ENCODE measurements at places on chromosomes 16 and 17.

DNA sequence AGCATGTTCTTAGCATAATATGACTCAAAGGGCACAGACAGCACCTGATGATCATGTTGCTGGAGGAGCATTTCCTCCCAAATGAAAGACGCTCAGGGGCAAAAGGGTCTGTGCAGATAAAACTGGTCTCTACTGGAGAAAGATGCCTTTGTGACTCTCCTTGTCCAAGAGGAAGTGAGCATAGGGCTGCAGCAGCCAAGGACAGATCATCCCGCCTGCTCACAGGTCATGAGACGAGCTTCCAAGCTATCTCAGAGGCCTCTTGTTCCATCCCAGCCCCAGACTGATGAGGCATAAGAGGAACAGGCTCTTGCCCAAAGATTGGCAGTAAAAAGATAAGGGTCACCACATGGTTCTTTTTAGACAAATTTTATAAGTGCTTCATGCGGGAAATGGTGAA is 141.8 kb downstream of the KATNIP start:
- no peak for DNase-seq

- no peak for DNase-seq
These were observed 16.3 kb upstream of the CACNG4 start for GRCh38 chr17:66948061-66948750.

DNA sequence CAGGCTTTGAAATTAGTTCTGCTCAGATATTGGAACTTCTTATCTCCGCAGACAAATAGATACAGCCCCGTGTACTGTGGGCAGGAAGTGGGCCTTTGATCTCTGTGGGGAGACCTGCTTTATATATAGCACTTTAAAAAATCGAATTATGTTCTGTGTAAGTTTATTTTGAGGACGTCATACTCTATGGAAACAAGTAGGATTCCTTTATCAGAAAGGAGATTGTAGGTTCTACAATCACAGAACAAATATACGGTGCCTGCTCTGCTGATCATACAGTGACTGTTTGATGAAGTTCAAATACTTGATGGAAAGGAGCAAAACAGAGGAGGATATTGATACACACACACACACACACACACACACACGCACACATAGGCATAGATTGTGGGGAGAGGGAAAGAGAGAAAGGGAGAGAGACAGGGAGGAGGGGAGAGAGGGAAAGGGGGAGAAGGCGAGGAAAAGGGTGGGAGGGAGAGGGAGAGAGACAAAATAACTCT is 14.7 kb upstream of the TMEM220 start:
- no peak for DNase-seq

GRCh38 chr16:63241497-63242028 is 1205.3 kb upstream of the CDH8 start:
- no peak for DNase-seq

DNA sequence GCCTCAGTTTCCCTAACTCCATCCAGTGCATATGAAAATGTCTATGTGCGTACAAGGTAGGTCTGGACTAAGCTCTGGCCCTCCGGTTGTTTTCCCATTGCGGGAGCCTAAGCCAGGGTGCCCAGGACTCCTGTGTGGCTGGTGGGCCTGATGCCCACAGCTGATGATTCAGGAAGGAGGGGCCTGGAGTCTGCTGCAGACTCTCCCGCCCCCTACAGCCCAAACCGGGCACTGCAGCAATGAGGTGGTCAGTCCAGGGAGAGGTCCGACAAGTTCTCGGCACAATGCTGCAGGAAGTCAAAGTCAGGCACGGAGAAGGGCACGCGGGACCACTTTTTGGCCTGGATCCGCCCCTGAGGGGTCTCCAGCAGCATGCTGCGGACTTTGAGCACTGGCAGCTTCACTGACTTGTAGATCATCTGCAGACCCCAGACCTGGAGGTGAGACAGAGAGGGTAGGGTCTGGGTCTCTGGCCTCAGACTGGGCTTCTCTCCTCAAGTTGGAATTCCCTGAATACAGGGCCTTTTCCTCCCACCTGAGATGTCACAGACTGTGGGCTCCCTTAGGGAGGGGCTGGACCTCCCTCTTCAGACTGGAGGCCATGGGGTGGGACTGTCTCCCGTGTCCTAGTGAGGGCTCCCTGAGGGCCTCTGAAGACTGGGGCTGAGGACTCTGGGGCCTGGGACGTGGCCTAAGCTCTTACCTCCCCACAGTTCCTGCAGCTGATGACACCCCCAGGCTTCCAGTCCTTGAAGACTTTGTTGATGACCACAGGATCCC is 3.4 kb upstream of the ZNF385C start:
- peak; percentile 51 for DNase-seq

DNA sequence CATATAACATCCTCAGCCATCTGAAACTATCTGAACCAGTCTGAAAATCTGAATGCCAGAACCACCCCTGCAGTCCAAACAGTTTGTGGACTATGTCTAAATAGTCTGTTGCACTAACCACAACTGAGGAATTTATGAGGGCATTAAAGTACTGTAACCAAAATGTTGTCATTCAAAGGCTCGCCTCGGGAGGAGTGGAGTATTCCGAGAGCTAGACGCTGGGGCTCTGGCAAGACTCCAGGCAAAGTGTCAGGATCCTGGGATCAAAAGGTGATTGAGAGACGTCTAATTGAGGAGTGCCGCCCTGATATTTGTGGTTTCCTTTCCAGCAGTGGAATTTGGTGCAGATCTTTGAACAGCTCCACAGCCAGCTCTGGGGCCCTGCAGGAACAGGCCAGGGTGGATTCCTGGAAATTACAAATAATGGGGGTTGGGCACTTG is 142.9 kb upstream of the MYOCD start:
- DNase-seq, result no peak

GRCh38 chr17:7729816-7730215 is 12.3 kb downstream of the DNAH2 start:
- no peak for DNase-seq

- no peak for DNase-seq
These were observed 128.8 kb downstream of the FOXL1 start for GRCh38 chr16:86707171-86707570.

GRCh38 chr17:76032780-76033108 is 5.6 kb upstream of the EVPL start:
- no peak for DNase-seq

DNA sequence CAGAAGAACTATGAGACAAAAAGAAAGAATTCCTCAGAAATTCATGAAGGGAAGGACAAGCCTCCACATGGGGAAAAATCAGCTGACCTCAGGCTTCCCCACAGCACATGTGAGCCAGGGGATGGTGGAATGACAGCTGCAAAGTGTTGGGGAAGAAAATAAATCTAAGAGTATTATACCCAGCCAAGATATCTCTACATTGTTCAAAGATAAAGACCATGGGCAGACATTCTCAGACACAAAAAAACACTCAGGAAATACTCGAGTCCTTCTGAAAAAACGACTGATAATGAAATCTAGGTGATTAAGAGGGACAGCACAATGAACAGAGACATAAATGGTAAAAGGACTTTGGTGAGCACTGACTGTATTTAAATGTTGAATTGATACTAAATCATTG is 3.9 kb downstream of the RAB40B start:
- DNase-seq, result no peak

DNA sequence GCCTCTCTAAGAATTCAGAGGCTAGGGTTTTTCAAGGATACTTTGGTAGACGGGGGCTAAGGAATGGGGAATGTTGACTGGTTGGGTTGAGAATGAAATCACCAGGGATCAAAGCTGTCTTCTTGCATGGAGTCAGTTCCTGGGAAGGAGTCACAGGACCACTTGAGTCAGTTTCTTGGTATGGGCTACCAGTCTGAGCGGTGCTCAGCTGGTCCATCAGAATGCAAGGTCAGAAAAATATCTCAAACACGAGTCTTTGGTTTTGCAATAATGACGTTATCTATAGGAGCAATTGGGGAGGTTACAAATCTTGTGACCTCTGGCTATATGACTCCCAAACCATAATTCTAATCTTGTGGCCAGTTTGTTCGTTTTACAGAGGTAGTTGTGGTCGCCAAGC is 18.4 kb downstream of the CHD9NB start:
- no peak for DNase-seq

DNA sequence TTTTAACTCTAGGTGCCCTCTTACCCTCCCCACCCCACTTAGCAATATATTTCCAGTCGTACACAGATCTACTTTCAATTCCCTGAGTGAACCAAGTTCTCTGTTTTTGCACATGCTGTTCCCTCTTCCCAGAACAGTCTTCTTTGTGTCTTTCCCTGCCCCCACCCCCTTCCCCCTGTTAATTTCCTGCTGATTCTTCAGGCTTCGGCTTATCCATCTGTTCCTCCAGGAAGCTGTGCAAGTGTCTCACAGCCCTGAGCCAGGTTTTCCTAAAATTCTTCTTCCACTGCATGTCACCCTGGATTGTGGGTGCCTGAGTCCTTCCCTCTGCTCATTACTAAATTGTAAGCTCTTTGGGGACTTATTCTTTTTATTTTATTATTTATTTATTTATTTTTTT is 12.4 kb upstream of the SPOP start:
- DNase-seq, result no peak

DNA sequence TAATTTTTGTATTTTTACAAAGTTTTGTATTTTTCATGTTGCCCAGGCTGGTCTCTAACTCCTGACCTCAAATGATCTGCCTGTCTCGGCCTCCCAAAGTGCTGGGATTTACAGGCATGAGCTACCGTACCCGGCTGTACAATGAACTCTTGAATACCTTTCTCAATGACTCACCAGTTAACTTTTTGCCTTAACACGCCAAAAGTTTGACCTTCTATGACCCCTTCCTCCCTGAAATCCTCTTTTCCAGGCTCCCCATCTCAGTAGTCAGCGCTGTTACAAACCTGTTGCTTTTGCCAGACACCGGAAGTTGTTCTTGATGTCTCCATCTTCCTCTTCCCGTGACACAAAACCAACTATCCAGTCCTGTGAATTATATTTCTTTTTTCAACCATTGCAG is 158.1 kb upstream of the ASIC2 start:
- no peak for DNase-seq

DNA sequence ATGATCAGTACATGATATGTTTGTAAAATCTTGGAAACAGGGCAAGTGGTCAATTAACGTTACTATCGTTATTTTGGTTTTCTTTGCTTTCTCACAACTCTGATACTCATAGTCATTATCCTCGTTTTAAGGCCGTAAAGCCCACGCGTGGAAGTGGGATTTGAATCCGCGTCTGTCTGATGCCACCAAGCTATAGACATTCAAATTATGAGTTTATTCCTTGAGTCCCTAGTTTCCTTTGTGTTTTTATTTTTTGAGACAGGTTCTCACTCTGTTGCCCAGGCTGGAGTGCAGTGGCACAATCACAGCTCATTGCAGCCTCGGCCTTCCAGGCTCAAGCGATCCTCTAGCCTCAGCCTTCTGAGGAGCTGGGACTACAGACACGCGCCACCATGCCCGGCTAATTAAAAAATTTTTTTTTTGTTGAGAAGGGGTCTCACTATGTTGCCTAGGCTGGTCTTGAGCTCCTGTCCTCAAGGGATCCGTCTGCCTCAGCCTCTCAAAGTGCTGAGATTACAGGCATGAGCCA is 1.0 kb downstream of the DCTN5 start:
- no peak for DNase-seq

- no peak for DNase-seq
These were observed 1.6 kb downstream of the ACLY start for GRCh38 chr17:41917192-41917591.

DNA sequence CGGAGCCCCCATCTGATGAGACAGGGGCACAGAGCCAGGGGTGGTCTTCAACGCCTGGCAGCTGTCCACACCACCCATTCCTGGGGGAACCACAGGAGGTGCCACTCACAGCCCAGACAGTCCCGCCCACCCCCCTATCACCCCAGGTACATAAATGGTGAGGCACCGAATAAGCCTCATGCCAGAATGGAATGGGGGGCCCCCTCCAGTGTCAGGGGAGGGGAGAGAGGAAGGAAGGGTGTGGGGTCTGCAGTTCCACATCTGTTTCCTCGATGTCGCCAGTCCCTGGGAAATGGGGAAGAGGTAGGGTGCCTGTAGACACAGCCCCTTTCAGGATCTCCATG is 1.7 kb downstream of the TMC6 start:
- DNase-seq, result no peak

DNA sequence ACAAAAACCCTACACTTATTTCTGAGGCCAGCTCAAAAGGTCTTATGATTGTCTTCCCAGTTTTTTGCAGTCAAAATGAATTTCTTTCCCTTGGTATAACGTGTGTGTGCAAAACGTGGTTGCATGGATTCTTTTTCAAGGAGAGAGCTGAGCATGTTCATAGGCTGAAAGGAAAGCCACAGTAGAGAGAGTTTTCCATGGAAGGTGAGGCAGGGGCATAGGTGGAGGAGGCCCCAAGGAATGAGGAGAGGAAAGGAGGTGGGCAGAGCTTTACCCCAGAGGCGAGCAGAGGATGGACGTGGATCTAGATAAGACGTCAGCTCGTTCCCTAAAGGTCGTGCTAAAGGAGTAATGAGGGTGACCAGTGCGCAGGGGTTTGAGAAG is 22.8 kb downstream of the TRPV2 start:
- no peak for DNase-seq

GRCh38 chr17:864315-864714 is 82.2 kb downstream of the MRM3 start:
- no peak for DNase-seq

DNA sequence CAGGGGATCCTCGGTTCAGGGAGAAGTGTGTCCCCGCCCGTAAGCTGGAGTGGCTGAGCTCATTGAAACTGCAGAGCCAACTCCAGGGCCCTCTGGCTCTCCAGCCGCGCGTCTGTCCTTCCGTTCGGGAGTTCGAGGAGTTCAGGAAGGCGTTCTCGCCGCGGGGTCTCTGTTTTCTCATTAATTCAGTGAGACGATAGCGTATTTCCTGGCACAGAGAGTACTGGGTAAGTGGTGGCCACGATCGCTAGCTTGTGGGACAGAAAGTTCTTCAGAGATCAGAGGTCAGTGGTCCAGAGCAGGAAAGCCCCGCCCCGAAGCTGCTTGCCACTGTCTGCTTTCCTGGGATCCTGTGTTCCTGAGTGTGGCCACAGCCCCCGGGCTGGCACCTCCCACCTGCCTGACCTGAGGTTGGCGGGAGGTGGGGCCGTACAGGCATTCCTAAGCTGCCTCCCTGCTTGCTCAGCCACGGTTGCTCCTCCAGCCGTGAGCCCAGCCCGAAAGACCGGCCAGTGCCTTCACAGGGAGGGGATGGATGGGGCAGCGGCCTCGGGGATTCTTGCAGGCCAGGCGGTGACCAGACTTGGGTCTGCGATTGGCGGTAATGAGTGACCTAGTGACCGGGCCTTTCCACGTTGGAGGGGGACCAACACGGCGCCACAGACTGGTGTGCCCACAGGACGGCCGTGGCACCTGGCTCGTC is 8.9 kb downstream of the BAIAP2 start:
- DNase-seq, result no peak

GRCh38 chr17:27770877-27771276 is 29.5 kb downstream of the NOS2 start:
- no peak for DNase-seq
